ENCODE measurements at places on chromosomes 5 and 9.

DNA sequence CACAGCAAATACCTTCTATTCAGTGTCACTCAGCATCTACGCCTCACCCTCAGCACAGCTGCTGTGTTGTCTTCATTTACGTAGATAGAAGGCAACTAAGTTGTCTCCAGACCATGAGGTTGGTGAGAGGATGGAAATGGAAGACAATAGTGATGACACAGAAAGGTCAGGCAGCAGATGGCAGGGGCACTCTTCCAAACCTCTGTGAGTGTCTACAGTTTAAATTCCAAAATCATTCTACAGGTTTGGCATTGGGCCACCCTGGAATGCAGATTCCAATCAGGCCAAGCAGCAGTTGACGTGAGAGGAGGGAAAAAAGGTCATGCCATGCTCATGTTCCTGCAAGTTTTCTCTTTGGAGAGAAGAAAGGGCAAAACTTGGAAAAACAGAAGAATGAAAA is 68.7 kb upstream of the ADAMTSL1 start:
- DNase-seq: no peak

- DNase-seq: no peak
These were observed 242.6 kb downstream of the DRD1 start for GRCh38 chr5:175201393-175201792.

GRCh38 chr9:122370869-122371755 is at the start of gene PTGS1:
Gene PTGS1 (plus strand): TSS chr9:122371024. CDS start chr9:122371085, 61 bp downstream.
- peak; percentile 57 for DNase-seq

- DNase-seq: no peak
These were observed 71.7 kb downstream of the ANKRD55 start for GRCh38 chr5:56161439-56161823.

DNA sequence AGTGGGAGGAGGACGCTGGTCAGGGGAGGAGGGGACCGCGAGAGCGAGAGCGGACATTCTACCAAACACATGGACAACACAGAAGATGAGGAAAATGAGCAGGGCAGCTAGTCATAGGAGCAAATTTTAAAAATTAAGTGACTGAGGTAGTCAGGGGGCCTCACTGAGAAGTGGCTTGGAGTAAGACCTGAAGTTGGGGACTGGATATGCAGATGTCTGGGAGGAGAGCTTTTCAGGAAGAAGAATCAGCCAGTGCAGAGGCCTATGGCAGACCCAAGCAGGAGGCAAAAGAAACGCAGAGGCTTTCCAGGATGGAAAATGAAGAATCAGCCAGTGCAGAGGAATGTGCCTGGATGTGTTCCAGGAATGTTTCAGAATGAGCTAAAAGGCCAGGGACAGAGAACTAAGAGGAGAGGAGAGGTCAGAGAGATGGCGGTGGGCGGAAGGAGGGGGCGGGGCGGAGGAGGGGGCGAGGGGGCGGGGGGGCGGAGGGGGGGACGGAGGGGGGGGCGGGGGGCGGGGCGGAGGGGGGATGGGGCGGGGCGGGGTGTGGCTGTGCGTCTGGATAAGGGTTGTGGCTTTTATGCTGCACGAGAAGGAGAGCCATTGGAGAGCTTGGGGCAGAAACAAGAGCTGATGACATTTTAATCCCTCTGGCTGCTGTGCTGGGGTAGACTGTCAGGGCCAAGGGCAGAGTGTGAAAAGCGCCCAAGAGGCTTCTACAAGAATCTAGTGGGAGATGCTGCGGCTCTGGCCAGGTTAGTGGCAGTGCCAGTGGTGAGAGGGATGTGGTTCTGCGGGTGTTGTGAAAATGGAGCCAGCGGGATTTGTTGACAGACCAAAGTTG is 129.6 kb downstream of the KCNIP1 start:
- peak; percentile 23 for DNase-seq

GRCh38 chr5:30878746-30879145 is 314.7 kb upstream of the CDH6 start:
- no peak for DNase-seq

DNA sequence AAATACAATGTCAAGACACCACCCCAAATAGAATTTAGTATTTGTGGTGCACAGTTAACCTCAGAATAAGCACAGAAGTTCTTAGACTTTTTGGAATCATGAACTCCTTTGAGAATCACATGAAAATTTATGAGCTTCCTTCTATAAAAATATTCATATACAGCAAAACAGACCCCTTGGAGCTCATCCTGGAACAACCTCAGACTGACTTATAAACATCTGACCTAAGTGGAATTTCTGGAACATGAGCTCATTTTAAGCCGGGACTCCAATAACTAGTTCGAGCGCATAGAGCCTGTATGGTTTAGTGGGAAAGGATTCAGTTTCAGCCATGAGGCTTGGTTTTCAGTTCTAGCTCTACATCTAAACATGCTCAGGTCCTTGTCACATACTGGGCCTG is 192.3 kb downstream of the DEPDC1B start:
- DNase-seq: no peak

DNA sequence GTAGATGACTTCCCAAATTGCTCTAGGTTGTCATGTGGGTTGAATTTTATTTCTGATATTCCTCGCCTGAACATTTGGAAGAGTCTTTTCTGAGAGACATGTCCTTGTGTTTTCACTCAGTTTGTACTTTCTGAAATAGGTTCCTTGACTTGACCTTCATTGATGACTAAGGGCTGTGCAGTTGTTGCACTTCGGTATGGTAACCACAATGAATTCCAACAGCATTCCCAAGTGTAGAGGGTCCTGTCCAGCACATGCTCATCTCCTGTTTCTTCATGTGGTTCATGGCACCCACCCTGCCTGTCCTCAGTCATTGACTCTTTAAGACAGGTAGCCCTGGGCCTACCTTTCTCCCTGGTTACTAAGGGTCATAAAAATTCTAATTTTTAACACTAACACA is 527.8 kb downstream of the MTRR start:
- no peak for DNase-seq

- DNase-seq: no peak
These were observed 1.9 kb downstream of the AP3S1 start for GRCh38 chr5:115843444-115844130.

GRCh38 chr9:73026375-73026774 is 73.5 kb upstream of the ALDH1A1 start:
- no peak for DNase-seq

DNA sequence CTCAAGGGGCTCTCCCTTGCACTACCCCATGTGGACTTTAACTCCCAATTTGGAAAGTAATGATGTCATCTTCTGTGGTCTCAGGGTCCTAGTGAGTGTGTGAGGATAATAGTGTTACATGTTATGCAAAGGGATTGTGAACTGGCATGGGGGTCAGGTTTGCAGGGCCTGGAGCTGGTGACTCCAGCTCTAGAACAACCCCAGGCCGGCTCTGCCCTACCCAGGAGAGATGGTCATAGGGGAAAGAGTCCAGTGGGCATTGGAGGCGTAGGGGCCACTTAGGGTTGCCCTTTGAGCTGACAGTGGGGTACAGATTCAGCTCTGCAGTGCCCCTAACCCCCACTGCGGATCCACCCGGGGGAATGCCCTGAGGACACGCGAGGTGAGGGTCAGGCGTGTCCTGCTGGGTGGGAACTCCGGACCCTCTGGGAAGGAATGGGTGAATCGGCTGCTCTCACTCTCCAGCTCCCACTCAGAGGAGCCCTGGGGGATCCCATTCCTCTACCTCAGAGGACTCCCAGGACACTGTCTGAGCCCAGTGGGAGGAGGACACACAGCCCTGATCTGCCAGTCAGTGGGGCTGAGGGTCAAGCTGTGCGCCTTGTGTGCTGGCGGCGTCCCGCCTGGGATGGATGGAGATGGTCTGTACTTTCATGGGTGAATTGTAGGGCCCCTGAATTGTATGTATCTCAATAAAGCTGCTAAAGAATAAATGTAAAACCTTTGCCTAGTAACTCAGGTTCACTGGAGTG is 2.5 kb upstream of the NKD2 start:
- DNase-seq: peak; percentile 20

GRCh38 chr5:174675916-174676315 is 48.5 kb upstream of the MSX2 start:
- no peak for DNase-seq

DNA sequence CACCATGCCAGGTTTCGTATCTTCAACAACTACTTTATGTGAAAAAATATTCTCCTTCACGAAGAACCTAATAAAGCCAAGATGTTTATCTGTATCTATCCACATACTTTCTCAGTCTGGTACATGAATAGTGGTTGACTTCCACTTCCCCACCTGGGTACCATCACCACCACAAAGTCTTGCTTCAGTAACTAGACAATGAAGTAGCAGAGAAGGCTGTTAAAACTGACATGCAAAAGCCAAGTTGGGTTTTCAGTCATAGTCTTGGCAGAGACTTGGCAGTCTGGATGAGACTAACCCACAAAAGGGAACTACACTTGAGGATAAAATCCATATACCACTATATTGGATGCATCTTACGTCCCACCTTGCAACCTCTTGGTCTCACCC is 5.0 kb downstream of the P4HA2 start:
- no peak for DNase-seq

DNA sequence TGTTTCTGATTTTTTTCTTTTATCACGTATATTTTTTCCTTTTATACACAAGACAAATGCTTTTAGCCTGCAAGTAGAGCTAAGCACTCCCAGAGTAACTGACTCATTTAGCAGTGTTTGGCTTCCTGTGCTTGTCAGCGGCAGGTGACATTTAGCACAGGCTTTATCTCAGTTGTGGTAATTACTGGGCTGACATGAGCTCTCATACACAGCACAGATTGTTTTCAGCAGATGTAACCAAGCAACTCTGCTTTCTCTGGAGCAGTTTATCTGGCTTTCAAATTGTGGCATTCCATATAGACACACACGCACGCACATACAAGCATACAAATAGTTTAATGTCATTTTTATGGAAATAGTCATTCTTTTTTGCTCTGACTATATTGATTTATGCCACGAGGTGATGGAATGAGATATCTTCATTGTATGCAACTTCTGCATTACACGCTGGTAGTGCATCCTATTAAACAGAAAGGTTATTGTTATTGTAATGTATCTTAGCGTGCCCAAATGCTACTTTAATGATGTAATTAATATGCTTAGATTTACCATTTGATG is 379.0 kb upstream of the GRAMD2B start:
- DNase-seq: no peak

DNA sequence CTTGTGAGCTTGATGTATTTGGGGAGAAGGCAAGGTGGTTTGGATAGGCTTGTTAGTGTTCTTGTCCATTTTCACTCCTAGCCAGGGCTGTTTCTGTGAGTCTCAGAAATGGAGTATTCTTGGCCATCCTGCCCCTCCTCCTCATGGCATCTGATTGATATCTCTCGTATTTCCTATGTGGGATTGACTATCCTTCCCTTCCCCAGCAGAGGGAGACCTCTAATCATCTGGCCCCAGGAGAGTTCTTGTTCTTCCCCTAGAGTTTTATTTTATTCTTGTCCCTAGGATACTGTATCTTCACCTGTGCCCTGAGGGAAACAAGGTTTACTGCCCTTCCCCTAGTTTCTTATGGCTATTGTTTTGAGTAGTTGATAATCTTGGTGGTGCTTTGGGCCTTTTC is 114.4 kb downstream of the VPS13A start:
- peak; percentile 31 for DNase-seq

GRCh38 chr5:36772276-36773140 is 104.1 kb upstream of the NIPBL start:
- no peak for DNase-seq

DNA sequence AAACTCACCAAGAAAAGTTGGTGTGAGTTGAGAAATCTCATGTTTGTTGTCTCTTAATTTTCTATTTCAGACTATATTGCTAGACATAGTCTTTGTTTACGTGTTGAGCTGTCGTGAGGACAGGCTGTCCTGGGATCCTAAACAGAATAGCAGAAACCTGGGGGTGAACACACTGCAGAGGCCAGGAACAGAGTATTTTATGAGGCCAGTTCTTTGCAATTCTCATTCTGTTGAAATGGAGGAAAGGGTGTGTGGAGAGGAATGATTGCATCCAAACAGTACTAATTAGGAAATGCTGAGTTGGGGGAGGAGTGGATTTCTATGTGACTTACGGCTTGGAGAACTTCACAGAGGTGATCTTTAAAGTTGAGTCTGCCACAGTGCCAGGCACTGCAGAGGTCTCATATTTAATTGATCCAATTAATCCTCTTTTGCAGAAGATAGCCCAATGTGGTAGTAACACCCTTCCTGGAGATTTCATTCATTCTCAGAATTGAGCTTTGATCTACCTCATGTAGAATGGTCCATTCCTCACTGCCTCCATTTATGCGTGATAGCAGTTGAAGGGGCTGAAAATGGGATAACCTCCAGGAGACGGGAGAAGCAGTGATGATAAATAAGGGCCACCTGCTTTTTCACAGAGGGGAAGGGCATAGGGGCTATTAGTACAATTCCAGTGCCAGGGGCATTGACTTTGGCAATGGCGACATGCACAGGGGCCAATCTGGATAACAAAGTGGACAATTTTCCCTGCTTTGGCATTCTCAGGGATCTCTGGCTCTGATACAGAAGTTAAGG is 84.7 kb upstream of the TNFAIP8 start:
- no peak for DNase-seq

Measured in MV-4-11 (cell line).